ENCODE measurements at places on chromosomes 1 and 21.

GRCh38 chr1:78468521-78468920 lies 22.3 kb upstream of the PTGFR start:
- no peak for DNase-seq

DNA sequence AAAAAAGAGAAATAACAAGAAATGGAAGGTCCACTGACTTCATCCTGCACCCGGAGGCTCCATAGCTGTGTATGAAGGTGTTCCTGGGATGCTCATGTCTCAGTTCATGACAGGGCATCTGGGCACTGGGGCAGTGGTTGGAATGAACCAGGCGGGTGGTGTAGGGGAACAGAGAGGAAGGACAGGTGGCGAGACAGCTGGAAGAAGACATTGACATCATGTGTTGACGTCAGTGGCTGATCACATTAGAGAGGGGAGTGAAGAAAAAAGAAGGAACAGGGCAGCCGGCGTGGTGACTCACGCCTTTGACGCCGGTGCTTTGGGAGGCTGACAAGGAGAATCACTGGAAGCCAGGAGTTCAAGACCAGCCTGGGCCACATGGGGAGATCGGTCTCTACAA lies 50.1 kb downstream of the HUNK start:
- peak; percentile 61 for DNase-seq

- no peak for DNase-seq
Measured at GRCh38 chr1:17292299-17293160, 15.5 kb upstream of the PADI4 start.

- no peak for DNase-seq
Measured at GRCh38 chr1:202221911-202222909, 28.6 kb downstream of the LGR6 start.

GRCh38 chr1:228096416-228097332 lies 6.5 kb downstream of the C1orf35 start:
- no peak for DNase-seq

DNA sequence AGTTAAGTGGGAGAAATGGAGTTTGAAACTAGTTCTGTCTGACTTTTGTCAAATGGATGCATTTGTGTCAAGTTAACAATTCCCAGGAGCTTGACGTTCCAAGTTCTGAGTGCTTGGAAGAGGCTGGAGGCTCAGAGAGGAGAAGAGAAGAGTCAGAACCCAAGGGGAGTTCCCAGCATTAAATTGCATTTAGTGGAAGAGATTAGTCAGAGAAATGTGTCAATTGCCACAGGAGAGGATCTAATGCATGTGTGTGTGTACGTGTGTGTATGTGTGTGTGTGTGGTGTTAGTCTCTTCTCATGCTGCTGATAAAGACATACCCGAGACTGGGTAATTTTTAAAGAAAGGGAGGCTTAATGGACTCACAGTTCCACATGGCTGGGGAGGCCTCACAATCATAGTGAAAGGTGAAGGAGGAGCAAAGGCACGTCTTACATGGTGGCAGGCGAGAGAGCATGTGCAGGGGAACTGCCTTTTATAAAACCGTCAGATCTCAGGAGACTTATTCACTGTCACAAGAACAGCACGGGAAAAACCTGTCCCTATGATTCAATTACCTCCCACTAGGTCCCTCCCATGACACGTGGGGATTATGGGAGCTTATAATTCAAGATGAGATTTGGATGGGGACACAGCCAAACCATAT lies 101.5 kb upstream of the TMEM51 start:
- no peak for DNase-seq

- DNase-seq, result no peak
Measured at GRCh38 chr1:94246692-94247137, 9.3 kb upstream of the ARHGAP29 start.

- DNase-seq, result no peak
Measured at GRCh38 chr1:220962031-220962751, 82.9 kb downstream of the HLX start.

DNA sequence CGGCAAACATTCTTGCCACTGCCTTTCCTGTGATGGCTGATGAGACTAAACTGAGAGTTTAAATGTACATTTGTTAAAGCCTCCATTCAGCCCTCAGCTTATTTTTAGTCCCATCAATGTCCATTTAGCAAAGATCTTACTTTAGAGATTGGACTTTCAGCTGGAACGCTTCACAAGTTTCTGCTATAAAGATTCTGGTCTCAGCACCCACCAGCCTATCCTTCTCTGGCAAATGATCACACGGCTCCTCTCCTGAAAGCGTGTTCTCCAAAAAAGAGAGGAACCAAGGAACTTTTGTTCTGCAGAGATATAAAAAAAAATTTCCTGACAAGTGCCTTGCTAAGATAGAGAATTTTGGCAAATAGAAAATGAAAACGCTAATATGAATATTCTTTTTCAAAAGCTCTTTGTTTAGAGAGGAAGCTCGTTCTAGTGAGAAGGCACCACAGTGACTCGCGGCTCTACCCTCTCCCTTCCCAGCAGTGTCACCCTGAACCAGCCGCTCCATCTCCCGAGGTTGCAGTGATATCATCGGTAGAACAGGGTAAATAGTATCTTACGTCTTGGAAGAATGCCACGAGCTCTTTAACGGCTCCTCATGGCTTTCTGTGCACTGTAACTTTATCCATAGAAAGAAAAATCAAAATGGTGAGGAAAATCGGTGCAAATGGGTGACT lies 200.2 kb downstream of the APP start:
- no peak for DNase-seq

DNA sequence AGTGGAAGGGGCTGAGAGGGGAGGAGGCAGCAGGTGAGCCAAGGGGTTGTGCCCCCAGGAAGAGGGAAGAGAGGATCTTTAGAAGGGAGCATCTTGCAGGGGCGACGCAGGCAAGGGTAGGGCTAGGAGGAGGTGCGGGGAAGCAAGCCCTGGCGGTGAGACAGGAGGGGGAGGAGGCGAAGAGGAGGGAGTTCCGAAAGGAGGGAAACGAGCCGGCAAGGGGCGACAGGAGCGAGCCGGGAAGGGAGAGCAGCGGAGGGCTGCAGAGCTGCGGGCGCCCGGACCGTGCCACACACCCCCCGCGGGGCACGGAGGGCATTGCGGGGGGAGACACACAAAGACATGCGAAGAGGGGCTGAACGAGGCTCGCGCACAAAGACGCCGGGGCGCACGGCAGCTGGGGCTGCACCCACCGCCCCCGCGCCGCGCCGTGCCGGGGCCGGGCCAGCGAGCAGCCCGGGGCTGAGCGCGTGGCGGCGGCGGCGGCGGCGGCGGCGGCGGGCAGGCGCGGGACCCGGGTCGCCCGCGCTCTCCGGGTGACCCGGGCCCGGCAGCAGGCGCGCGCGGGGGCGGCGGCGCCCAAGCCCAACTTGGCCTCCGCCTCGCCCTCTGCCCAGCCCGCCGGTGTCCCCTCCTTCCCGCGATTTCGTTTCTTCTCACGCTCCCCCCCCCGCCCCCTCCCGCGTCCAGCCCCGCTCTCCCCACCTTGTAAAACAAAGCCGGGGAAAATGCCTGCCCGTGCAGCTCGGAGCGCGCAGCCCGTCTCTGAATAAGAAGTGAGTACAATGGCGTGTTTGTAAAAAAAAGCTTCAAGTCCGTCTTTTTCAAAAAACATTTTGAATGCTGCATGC lies at the start of gene KCNK2:
Gene KCNK2 (plus strand): TSS at position 206 of the 851 bp plus-strand sequence. CDS start 649 bp downstream, outside the sequence.
- no peak for DNase-seq

DNA sequence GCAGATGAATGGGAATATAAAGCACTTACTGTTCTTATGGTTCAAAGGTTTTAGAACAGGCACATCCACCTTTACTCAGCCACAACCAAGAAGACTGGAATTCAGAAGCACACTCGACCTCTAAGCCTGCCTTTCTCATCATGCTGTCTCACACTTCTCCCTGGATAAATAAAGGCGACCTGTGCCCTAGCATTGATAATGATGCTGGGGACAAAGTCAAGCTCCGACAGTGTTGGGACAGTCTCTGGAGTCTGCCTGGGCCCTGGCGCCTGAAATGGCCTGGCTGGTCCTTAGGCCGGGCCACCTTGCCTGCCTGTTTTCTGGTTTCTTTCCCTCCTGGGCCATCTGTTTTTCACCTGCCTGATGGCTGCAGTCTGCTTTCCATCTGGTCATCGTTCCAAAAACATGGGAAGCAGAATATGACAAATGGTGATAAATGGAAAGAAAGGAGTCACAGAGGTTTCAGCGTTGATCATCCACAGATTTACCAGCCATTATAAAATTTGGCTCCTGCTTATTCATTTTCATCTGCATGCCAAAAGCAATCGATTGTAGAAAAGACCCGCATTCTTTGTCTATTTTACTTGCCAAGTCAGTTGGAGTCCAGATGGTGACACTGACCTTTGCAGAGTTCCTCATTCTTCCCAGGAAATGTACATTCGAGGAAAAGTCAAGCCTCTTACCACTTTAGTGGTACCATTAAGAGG lies 91.2 kb upstream of the KCNJ15 start:
- peak; percentile 84 for DNase-seq

GRCh38 chr1:236484310-236484971 lies 39.3 kb upstream of the LGALS8 start:
- no peak for DNase-seq

- no peak for DNase-seq
Measured at GRCh38 chr1:113293256-113293626, 97.1 kb upstream of the MAGI3 start.

- DNase-seq, result no peak
Measured at GRCh38 chr1:29524285-29525065, 288.2 kb downstream of the PTPRU start.

- no peak for DNase-seq
Measured at GRCh38 chr1:32848354-32849063, 22.2 kb downstream of the FNDC5 start.

- DNase-seq, result no peak
Measured at GRCh38 chr1:15180945-15181523, 27.5 kb downstream of the TMEM51 start.

GRCh38 chr1:214296860-214297745 lies 16.1 kb downstream of the SMYD2 start:
- DNase-seq, result no peak

- DNase-seq, result no peak
Measured at GRCh38 chr1:154614247-154614646, 6.3 kb upstream of the ADAR start.

DNA sequence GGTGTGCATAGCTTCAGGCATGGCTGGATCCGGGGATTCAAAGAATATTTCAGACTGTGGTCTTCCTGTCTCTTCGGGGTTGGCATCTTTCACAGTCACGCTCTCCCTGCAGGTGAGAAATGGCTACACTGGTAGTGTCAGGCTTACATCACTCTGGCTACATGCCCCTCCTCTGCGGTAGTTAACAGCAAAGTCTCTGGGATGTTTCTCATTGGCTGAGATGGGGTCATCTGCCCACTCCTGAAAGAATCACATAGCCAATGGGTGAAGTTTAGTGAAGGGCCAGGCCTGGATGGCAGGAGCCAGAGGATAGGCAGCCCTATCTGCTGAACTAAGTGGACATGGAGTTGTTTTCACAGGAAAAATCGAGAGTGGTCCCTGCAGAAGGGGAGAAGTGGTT lies 356.5 kb downstream of the MATN1 start:
- DNase-seq, result no peak

DNA sequence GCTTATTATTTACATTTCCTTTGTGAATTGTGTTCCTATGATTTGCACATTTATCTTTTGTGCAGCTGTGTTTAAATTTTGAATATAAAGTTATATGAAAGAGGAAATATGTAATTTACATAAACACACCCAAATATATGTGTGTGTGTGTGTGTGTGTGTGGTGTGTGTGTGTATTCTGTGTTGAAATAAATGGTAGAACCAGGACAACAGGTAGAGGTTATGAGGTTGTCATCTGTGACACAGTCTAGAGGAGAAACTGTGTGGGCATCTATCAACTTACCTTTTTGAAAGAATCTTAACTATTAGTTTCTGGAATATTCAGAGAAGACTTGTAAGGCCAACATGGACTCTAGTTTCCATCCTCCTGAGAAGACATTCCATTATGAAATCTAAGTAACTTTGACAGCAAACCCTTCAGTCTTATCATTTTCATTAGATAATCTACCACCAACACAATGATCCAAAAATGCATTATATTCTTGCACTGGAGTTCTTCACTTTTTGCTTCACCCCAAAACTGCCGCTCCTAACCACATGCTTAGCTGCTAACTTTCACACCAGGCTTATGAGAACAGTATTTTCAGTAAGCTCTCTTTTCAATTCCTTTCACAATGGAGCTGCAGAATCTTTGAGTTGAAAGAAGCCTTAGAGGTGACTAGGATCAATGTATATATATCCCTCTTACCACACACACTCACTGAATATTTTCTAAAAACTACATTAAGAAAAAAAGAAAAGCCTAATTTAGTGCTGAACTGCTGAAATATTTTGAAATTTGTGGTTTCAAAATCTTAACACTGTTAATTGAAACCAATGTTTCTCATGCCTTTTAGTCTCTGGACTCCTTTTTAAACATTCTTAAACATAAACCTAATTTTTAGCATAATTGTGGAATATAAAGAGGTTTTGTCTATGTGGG lies 21.8 kb downstream of the PTPRC start:
- DNase-seq, result no peak

GRCh38 chr21:42360317-42360716 lies 6.0 kb downstream of the TFF1 start:
- no peak for DNase-seq

DNA sequence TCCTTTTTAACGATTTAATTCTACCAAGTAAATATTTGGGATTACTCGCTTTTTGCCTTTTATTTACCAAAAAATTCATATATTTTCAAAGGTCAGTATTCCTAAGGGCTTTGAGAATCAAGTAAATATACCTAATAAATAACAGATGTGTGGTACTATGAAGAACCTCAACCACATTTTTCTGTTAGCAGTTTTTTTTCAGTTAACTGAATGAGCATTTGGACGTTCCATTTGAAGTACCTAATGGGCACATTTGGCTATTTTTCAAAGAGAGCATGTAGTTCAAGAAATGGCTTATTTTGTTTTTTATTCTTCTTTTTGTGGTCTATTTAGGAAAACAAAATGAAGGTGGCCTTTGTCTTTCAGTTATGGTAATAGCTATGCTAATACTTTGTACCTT lies 253.0 kb downstream of the GPR52 start:
- DNase-seq, result no peak

GRCh38 chr1:222373831-222374602 lies 173.9 kb downstream of the HHIPL2 start:
- DNase-seq, result no peak

- DNase-seq, result no peak
Measured at GRCh38 chr1:69272684-69273083, 295.0 kb upstream of the LRRC7 start.

- no peak for DNase-seq
Measured at GRCh38 chr1:54215523-54215922, 15.6 kb downstream of the MRPL37 start.

GRCh38 chr1:170661646-170662411 lies 2.1 kb upstream of the PRRX1 start:
- DNase-seq, result no peak

DNA sequence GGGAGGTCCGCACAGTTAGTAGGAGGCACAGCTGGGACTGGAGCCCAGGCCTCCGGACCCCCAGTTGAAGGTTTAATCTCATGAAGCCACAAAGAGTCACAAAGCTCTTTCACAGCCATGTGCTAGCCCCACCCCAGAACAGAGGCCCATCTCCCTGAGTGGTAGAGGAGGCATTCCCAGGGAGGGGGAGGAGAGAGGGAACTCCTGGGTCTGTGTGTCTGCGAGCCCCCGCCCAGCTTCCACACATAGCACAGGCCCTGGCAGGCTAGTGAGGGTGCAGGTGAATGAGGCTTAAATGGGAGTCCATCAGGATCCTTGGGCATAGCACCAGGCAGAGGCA lies 197.8 kb downstream of the MATN1 start:
- DNase-seq, result no peak

GRCh38 chr1:245807306-245807705 lies 652.5 kb downstream of the KIF26B start:
- no peak for DNase-seq

GRCh38 chr1:158830074-158830677 lies 975 bp upstream of the MNDA start:
- no peak for DNase-seq
